Activated T-cell treated with anti-CD3 and anti-CD28 coated beads, Interleukin-2, amount 50 U/mL, for 72 hours (primary cell): ENCODE measurements at places on chromosomes 7 and 10. TPM values are rescaled to one million over a fixed set of nuclear protein-coding genes. Genes with fewer than 3 reads are reported as not detected.

Gene EN2
- not detected for total RNA-seq

Gene EBLN1
- total RNA-seq: not detected

Gene KEL
- 0.31 TPM for total RNA-seq

Gene AQP1
- 0.72 TPM for total RNA-seq

Gene DRGX
- not detected for total RNA-seq

Gene KCNH2
- 0.77 TPM for total RNA-seq

Gene HMX3
- total RNA-seq: 1.2 TPM

Gene OR2AE1
- 0.46 TPM for total RNA-seq

Gene SHTN1
- 0.31 TPM for total RNA-seq

Gene HSPB1
- total RNA-seq: 42.0 TPM

Gene SORBS1
- total RNA-seq: 2.4 TPM

Gene CYP2W1
- total RNA-seq: not detected
